ENCODE measurements at places on chromosomes 12 and 14.

GRCh38 chr12:102299731-102300130, 102.1 kb upstream of the PMCH start:
- DNase-seq = no peak

DNA sequence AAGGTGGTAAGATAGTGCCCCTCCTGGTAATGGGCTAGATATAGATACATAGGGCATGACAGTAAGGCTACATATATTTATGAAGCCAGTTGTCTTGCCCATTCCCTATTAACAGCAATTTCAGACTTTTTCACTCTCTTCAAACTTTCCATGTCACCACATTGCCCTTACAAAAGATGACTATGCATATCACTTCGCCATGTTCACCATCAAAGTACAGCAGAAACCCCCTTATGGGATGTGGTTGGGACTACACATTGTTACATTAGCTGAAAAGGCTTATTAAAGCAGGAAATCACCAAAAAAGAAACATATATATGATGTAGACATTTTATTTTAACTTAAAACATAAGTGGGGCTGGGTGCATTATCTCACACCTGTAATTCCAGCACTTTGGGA, 9.8 kb upstream of the SMCO2 start:
- DNase-seq = no peak

DNA sequence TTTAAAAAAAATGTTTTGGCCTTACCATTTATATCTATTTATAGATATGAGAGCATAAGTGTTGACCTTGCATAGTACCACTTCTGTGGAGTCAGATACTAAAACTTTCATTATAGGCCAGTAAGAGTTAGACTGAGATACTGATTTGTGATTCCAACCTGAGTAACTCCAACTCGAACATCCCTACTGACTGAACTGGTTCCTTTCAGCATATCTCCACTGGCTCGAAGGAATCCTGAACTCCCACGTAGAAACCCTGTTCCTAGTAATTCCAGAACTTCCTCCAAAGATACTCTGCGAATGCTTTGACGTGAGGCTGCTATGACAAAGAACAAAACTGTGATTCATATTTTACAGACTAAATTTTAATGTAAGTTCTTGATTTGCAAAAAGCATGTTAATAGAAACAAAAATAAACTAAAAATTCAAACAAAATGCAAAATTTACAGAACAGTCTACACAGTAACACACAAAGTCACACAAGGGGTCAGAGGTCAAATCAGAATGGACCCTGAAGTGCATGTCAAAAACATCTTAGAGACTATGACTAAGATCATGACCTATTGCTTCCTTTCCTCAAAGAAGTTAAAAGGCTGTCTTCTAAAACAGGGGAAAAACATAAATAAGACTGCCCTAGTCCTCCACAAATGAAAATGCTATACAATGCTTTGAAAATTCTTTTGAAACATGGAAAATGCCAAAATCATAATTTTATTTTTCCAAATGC, 31.5 kb downstream of the HEATR5A start:
- no peak for DNase-seq

- no peak for DNase-seq
Observed at GRCh38 chr12:46671102-46671501, 154.7 kb downstream of the SLC38A4 start.

DNA sequence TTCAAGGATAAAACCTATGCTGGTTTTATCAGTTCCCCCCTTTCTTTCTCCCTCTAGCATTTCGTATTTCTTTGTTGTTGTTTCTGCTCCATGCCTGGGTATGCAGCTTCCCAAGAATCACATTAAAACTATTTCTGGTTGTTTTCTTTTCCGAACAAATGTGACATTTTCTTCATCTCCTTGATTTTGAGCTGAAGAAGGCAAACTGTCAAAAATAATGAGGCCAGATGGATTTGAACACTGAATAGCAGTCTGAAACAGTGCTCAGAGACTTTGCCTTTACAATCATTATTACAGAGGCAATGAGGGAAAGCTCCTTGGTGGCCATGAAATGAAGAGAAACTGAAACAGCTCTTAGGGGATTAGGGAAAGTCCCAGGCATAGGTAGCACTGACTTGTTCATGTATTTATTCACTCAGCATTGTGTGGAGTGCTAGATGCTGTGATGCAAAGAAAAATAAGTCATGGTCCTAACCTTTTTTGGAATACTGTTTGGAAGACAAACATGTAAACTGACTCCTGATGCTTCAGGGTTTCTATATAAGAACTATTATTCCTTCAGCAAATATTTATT, 319.5 kb downstream of the FUT8 start:
- no peak for DNase-seq

- DNase-seq = no peak
Observed at GRCh38 chr14:31261859-31262731, 54.5 kb upstream of the HECTD1 start.

DNA sequence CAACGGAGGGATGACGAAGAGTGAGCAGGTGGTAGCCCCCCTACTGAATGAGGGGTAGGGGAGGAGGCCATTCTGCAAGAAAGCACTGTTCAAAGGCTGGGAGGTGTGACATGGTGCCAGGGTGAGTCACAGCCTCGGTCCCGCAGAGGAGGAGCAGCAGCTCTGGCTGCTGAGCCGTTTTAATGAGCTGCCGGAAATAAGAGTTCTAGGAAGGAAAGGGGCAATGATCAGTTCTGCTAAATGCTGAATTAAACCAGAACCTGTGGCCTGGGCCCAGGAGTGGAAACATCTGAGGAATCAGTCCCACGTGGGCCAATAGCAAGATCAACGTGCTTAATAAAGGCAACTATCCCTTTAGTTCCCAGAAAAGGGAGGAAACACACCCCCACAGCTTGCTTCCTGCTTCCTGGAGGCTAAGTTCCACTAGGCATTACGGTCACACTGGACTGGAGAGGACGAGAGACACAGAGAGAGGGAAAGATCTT, 3.6 kb downstream of the ABCD4 start:
- DNase-seq = no peak

- no peak for DNase-seq
Observed at GRCh38 chr14:63933711-63934110, 80.9 kb downstream of the SYNE2 start.

DNA sequence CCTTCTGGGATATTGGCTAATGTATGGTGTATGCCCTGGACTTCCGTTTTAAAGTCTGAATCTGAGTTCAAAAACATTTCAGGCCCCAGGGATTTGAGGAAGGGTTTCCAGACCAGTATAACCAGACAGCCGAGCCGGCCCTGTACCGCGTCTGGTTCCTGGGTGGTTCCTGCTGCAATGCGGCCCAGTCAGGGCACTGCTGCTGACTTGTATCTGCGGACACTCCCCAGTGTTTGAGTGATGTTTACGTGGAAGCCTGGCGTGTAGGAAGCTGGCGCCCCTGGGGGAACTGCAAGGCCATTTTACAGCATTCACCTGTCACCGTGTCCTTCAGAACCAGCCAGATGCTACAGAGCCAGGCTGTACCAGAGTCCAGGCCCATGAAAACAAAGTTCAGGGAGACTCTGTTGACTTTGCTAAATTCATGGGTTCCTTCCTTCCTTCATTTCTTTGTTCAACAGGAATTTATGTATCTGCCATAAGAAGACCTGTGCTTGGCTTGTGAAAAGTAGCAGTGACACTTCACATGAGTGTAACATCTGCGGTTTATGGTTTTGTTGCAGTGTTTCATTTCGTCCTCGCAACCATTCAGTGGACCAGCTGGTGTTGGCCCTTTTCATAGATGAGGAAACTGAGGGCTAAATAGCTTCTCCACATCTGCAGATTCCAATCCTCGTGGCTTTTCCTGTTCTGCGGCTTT, 16.8 kb downstream of the EML1 start:
- no peak for DNase-seq

GRCh38 chr14:102662636-102663430, 70.4 kb downstream of the RCOR1 start:
- no peak for DNase-seq

DNA sequence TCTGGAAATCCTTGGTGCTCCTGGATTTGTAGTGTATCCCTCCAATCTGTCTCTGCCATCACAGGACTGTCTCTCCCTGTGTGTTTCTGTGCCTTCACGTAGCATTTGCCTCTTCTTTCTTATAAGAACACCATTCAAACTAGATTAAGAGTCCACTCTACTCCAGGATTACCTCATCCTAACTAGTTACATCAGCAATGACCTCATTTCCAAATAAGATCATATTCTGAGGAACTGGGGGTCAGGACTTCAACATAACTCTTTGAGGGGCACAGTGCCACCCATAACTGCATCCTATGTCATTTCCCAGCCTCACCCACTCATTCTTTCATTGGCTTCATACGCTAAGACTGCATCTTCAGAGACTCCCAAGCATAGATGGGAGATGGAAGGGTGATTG, 106.2 kb downstream of the NT5DC3 start:
- no peak for DNase-seq

GRCh38 chr14:98368221-98368620, 903.8 kb downstream of the BCL11B start:
- DNase-seq = no peak

DNA sequence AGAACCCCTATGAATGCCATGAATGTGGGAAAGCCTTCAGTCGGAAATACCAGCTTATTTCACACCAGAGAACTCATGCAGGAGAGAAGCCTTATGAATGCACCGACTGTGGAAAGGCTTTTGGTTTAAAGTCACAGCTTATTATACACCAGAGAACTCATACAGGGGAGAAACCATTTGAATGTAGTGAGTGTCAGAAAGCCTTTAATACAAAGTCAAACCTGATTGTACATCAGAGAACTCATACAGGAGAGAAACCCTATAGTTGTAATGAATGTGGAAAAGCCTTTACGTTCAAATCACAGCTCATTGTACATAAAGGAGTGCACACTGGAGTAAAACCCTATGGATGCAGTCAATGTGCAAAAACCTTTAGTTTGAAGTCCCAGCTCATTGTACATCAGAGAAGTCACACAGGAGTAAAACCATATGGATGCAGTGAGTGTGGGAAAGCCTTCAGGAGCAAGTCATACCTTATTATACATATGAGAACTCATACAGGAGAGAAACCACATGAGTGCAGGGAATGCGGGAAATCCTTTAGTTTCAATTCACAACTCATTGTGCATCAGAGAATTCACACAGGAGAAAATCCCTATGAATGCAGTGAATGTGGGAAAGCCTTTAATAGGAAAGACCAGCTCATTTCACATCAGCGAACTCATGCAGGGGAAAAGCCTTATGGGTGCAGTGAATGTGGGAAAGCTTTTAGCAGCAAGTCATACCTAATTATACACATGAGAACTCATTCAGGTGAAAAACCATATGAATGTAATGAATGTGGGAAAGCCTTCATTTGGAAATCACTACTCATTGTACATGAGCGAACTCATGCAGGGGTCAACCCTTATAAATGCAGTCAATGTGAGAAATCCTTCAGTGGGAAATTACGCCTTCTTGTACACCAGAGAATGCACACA, 22.3 kb downstream of the ZNF268 start:
- DNase-seq = no peak

- no peak for DNase-seq
Observed at GRCh38 chr14:23353433-23353780, 720 bp upstream of the SLC22A17 start.

DNA sequence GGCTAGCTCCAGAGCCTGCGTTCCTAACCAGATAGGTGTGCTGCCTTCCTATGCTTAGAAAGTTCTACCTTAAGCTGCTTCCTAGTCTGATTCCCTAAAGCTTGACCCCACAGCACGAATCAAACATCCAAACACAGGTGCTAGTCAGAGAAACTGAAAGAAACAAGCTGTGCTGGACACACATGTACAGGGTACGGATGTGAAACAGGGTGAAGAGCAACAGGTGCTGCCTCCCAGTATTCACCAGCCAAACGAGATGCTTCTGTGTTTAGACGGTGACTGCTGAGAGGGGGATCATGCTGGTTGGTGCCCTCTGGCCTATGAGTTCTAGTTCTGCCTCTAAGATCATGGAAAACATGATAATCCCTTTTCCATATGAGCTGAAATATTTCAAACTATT, 105.3 kb downstream of the GRIP1 start:
- DNase-seq = no peak

- DNase-seq = peak; percentile 64
Observed at GRCh38 chr14:64501411-64502171, 2.0 kb downstream of the ZBTB25 start.

GRCh38 chr14:49687942-49688700, at the start of gene POLE2:
Gene POLE2 (minus strand): TSS chr14:49688214. CDS start chr14:49688203, 11 bp downstream.
- peak; percentile 83 for DNase-seq

- DNase-seq = no peak
Observed at GRCh38 chr14:82811246-82811645, 1277.6 kb upstream of the SEL1L start.

GRCh38 chr12:76866726-76867125, 12.1 kb downstream of the CSRP2 start:
- DNase-seq = no peak

DNA sequence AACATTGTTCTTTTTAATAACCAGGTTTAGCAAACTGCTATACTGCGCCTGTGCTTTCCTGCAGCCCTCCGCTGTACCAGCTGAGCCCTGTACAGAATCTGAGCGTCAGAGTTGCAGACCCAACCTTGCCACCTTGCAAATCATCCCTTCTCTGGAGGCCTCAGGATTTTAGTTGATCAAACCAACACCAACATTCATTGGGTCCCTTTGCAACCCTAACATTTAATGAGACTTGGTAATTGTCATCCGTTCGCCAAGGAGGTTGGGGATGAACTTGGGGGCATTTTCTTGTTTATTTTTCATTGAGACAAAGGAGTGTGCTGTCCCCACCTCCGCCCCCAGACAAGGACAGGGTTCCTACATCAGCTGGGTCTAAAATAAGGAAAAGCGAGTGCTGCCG, 2.6 kb upstream of the GSC start:
- no peak for DNase-seq

DNA sequence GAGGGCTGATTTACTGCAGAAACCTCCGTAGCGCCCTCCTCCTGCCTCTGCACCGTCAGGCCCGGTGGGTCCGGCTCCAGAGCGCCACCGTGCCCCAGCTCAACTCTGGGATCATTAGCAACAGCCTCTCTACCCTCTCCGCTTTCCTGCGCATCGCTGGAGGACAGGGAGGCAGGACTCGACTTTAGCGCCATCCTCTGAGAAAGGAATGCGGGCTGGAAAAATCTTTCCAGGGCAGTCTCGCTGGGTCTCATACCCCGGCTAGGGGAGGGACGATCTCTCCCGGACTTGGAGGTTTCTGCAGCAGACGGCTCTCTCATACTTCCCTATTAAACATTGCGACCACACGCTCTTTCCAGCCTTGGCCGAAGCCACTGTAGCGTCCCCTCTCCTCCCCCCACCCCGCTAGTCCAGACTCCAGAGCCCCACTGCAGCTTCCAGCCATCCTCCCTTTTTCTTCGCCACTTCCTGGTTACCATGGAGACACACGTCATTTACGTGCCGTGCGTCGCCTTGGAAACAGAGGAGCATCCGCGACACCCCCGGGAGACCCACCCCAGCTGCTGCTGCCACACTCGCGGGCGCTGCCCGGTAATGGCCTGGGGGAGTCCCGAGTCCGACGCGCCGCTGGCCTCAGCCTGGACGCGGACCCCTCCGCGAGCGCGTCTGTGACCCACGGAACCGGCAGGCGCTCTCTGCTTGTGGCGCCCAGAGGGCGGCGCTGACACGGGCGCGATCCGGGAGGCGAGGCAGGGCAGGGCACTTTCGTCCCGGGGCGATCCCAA, at the start of gene CCDC184:
Gene CCDC184, plus strand, starts transcription at position 554 of the 785 bp plus-strand sequence. CDS start 479 bp downstream, outside the sequence.
- peak; percentile 77 for DNase-seq

GRCh38 chr14:103529383-103530365, 678 bp downstream of the TRMT61A start:
- DNase-seq = no peak

- DNase-seq = no peak
Observed at GRCh38 chr12:105229371-105229770, 6.6 kb downstream of the APPL2 start.

GRCh38 chr14:35336494-35337268, 44.5 kb downstream of the PSMA6 start:
- no peak for DNase-seq

GRCh38 chr14:92538412-92538985, 24.9 kb downstream of the RIN3 start:
- no peak for DNase-seq

GRCh38 chr12:61797266-61797665, 462.9 kb upstream of the USP15 start:
- no peak for DNase-seq
